T-helper 9 cell (primary cell): ENCODE measurements at places on chromosomes 13 and 19.

- DNase-seq, result no peak
Measured at GRCh38 chr19:48813123-48813913, 2.5 kb upstream of the BCAT2 start.

GRCh38 chr19:16303755-16304154 is 20.9 kb upstream of the KLF2 start:
- no peak for DNase-seq

DNA sequence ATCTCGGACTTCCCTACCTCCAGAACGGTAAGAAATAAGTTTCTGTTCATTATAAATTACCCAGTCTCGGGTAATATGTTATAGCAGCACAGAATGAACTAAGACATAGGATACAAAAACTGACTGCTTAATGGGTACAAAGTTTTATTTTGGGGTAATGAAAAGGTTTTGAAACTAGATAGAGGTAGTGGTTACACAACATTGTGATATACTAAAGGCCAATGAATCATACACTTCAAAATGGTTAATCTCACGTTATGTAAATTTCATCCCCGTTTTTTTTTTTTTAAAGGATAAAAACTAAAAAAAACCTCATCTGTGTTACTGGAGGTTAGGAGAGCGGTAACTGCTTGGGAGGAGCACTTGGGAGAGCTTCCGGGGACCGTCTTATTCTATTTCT is 23.5 kb downstream of the AKT2 start:
- no peak for DNase-seq

DNA sequence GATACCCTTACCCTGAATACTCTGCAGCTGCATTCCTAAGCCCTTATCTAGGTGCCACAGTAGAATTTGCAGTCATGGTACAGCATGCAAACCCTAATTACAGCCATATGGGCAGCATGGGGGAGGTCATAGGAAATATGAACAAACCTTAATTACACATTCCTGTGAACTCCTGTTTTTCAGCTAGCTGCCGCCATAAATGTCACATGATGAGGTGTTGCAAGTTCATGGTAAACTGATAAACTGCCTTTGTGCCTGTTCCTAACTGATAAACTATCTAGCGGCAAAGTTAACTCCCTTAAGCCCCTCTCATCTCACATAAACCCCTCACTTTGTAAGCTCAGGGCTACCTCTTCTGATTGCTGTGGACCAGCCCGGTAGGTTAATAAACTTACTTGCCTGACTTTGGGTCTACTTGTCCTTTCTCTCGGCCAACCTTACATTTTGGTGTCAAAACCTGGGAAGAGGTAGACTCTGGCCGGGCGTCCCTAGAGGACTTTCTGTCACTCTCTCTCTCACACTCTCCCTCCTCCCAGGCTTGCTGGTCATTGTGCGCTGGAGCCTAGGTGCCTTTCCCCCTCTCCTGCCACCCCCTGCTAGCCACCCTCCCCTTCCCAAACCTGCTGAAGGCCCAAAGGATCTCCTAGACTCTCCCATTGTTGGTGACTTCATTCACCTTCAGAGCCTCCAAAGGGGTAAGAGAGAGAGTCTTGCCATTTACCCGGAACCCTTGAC is 43.3 kb downstream of the ZNF93 start:
- no peak for DNase-seq
